ENCODE measurements at places on chromosomes 4 and X.

GRCh38 chr4:40525752-40526598 lies 103.7 kb downstream of the RBM47 start:
- DNase-seq = peak; percentile 94

DNA sequence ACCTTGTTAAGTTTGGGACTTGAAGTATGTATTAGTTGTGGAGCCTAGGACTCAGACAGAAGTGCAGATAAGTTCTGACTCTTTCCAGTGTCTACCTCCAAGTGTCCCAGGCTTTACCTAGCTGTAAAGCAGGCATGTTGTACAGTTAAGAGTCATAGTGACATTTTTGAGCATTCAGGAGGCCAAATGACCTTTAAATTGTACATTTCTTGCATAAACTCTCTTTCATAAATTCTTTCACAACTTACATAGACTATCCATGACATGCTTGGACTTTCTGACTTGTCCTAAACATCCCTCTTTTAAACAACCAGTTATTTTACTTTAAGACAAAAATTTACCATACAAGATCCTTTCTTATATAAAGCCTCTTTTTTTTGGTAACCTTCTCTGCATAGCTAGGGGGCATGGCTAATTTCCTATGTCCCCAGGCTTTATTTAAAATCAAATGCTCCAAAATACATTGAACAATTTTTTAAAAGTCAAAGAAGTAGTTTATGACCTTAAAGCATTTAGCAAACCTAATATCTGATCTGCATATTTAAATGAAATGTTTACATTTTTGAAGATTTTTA lies 40.1 kb upstream of the UGT8 start:
- DNase-seq = no peak

- DNase-seq = no peak
Measured at GRCh38 chr4:162707962-162708361, 458.7 kb downstream of the NAF1 start.

GRCh38 chr4:168800926-168801325 lies 209.1 kb downstream of the CBR4 start:
- no peak for DNase-seq

DNA sequence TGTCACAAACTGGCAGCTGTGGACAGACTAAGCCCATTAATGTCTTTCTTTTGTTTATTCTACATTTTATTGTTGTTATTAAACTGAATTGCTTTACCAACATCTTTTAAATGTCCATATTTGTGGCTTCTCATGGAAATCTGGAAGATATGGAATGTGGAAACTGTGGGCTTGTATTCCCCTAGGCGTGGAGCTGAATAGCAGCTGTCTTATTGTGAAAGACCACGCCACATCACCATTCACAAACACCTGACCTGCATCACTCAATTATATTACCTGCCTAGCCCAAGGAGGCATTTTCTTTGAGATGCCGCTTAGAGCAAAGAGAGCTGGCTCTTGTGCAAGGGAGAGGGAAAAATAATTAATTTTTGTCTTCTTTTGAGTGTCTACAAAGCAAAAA lies 96.9 kb upstream of the GPRIN3 start:
- DNase-seq = no peak

GRCh38 chr4:152301381-152301780 lies 234.5 kb downstream of the FBXW7 start:
- no peak for DNase-seq

GRCh38 chrX:31604629-31605221 lies 532.9 kb upstream of the FTHL17 start:
- DNase-seq = no peak

DNA sequence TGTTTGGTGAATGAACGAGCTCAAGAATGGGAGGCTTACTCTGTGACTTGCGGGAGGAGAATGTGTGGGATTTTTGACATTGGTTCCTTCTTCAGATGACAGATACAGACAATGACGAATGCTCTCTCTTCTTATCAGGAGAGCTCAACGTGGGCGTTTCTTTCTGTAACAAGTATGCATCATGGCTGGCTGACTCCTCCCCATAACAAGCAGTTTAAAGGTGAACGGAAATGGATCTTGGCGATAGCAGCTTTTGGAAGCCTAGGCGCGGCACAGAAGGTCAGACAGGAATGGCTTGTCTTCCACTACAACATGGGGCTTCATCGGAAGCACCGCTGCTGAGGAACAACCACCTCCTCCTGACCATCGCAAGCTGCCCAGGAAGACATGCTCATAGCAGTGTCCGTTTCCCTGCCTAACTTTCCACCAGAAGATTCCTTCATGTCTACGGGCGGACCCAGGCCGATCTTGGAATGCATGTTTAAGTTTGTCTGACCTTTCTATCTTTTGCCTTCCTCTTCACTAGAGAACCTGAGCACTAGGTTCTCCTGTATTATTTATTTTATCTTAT lies 18.3 kb upstream of the ACSL1 start:
- DNase-seq = no peak

- DNase-seq = peak; percentile 7
Measured at GRCh38 chrX:15059474-15059873, 186.3 kb downstream of the MOSPD2 start.

DNA sequence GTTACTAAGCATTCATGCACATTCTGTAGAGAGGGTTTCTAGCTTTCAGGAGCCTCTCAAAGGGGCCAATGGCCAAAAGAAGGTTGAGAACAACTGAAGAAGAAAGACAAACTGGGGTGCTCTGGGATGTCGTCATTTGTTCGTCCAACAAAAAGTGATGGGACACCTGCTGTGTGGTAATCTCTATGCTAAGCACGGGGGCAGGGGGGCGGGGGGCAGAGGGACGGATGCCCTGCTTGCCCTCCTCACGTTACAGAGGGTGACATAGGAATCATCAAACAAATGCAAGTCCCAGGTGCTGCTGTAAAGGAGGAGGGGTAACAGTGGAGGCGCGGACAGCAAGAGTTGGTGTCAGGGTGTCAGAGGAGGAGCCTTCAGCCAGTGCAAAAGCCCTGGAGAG lies 12.8 kb upstream of the CRMP1 start:
- no peak for DNase-seq

- DNase-seq = no peak
Measured at GRCh38 chrX:116872931-116873330, 410.2 kb upstream of the CT83 start.

DNA sequence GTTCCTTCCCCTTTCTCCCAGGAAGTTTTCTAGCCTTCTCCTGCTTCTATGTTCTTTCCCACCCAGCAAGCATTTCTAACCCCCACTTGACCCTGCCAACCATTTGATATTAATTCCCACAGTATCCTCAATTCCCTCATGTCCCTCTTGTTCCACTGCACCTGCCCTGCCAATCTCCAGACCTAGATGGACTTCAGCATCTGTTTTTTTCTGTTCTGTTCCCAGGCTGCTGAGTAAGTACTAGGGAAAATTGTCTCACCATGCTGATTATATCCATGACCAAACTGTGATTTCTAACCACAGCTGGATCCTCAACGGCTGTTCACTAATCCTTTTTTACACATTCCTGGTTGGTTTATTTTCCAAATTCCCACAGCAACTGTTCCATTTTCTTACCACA lies 37.7 kb downstream of the CLCN5 start:
- DNase-seq = no peak

DNA sequence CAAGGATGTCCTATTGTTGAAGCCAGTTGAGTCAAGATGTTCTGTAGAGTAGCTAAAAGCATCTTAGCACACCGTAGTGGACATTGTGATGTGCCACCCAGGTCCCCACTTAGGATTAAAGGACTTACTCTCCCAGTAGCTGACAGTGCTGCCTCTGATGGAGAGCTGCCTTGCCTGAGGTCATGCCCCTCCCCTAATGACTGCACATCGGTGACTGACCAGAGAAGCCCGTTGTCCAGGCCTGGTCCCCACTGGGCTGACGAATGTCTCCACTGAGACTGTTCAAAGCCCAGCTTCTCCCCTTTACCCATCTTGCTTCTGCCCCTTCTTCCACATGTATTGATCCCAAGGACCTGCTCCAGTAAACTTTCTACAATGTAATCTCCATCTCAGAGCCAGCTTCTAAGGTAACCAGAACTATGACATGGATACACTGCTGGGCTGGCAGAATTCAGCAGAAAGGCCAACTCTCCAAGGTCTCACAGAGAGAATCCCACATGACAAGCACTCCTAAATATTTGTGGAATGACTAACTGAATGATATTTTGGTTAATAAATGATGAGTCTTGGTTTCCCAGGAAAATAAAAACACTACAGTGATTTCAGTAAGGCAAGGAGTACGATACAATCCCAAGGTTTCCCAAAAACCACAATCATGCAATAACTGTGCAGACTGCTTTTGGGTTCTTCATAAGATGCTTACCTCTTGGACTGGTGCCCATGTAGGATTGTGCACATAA lies 82.4 kb upstream of the TMEM150C start:
- no peak for DNase-seq

- no peak for DNase-seq
Measured at GRCh38 chr4:132557660-132558059, 591.4 kb upstream of the PCDH10 start.

Measured in adipocyte (in vitro differentiated cells).